Sigmoid colon (tissue), 7 donors: ENCODE measurements at places on chromosomes 5 and 9. TPM values are rescaled to one million over a fixed set of nuclear protein-coding genes. Genes with fewer than 3 reads are reported as not detected.

Gene PAX5
- not detected for total RNA-seq

Gene LCN1
- not detected for total RNA-seq

Gene TIMD4
- not detected for total RNA-seq

DNA sequence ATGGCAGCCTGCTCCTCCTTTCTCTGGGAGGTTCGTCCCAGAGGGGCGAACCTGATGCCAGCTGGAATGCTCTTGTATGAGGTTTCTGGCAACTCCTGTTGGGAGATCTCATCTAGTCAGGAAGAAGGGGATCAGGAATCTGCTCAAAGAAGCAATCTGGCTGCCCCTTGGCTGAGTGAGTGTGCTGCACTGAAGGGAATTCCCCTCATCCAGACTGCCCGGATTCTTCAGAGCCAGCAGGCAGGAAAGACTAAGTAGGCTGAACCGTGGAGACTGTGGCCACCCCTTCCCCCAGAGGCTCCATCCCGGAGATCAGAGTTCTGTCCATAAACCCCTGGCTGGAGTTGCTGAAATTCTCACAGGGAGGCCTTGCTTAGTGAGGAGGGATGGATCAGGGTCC is 476.0 kb downstream of the CSNK1G3 start:
- no peak for DNase-seq

- no peak for DNase-seq
Observed at GRCh38 chr5:139811274-139811607, 15.6 kb downstream of the PSD2 start.

DNA sequence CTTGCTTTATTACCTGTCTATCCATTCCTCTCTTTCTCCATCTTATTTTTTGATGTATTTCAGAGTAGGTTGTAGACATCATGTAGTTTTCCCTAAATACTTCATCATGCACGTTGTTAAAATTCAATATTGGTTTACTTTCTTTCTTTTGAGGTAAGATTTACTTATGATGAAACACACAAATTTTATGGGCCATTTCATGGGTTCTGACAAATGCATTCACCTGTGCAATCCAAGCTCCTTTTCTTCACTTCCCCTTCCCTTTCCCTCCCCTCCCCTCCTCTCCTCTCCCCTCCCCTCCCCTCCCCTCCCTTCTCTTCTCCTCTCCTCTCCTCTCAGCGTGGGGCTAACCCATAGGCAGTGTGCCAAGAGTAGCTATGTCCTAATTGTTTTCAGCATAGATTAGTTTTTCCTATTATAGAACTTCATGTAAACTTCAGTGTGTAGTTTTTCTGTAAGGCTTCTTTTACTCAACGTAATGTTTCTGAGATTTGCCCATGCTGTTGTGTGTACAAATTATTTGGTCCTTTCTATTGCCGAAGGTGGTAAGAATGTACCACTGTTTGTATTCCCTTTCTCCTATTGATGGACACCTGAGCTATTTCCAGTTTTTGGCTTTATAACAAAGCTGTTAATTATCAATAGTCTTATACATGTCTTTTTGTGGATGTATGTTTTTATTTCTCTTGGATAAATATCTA is 92.9 kb upstream of the CLINT1 start:
- no peak for DNase-seq

DNA sequence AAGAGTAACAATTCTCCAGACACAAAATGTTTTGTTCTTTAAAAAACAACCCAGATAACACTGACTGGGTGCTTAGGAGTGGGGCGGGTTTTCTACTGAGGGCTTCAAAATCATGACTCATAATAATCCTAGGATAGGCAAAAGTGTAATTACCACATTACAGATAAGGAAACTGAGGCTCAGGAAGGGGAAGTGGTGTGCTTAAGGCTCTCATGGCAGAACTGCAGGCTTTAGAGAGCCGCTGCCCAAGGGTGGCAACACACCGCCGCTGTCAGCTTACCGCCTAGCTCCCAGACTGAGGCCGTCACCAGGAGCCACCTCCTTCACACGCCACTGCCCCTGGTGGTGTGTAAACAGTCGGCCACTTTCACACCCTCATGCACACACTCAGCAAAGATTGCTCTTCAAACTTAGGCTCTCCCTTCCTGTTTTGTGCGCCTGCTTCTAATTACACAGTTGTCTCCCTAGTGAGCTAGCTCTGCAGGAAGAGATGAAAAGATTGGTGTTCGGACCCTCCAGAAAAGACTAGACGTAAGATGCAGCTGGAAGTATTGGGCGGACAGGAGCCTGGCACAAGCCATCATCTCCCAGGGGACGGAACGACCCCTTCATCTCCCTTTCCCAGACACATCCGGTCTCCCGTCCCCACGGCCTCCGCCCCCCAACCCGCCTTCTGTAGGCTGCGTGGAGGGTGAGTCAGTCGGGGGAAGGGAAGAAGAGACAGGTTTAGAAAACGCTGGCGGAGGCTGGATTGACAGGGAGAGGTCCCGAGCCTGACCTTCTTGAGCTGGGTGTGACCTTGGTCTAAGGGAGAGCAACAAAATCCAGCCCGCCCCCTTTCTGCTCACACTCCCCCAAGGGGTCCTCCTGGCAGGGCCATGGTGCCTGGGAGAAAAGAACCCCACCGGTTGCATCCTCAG is 162.7 kb downstream of the SYK start:
- DNase-seq: no peak

Gene TOR1A
- 51.2 TPM for total RNA-seq

GRCh38 chr9:126342621-126343031 is 16.0 kb downstream of the MVB12B start:
- no peak for DNase-seq

DNA sequence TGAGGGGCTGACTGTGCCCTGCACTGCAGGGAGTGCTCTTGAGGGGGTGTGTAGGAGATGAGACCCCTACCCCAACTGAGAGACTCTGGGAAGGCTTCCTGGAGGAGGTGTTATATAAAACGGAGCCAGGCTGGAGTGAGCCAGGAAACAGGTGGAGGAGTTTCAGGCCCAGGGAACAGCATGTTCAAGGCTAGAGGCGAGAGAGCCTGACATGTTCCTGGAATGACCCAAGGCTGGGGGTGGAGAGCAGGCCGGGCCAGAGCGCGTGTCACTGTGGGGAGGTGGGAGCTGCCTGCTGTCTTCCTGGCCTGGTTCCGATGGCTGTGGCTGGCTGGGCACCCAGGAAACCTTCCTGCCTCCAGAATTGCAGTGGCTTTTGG is 48.7 kb downstream of the RXRA start:
- peak; percentile 94 for DNase-seq

Gene LRRC19
- total RNA-seq: 0.83 TPM

Gene PTPRD
- total RNA-seq: 7.1 TPM

DNA sequence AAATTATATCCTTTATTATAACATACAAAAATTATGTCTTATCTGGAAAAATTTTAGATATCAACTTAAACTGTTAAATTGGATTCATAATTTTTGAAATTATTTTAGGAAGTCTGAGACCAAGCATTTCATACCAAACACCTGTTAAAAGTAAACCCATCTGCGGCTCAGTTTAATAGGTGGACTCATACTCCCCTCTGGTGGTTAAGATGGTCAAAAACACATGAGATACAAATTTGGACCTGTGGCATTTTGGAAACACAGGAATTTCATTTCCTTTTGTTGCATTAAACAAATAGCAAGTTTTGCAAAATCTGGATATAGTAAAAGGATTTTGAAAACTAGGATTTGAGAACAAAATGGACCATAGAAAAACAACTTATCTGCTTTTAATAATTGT is 53.7 kb downstream of the RGMB start:
- no peak for DNase-seq

Gene ZNF169
- total RNA-seq: 21.3 TPM

DNA sequence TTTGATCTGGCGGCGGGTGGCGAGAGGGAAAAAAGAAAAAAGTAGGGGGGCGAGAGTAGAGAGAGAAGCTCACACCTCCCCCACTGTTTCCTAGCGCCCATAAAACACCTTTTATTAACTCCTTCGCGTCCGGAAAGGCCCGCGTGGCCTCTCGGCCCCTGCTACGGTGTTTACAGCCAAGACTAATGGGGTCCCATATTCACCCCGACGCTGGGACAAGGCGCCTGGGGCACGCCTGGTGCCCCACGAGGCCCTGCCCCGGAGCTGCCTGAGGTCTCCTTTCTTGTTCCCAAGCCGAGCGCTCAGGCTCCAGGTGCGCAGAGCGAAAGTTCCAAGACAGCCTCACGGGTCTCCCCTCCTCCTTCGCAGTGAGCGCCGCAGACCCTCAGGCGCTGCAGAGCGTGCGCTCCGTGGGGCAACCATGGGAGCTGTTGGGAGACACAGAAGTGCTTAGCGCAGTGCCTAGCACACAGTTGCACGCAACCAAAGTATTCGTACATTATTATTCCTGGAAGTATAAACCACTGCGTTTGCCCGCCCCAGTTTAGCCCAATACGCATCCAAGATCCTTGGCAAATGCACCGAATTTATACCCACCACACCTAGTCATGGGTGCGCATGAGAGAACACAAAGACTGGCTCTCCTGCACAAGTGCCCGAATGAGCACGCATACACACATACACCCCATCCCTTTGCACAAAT is 4.3 kb downstream of the HAND1 start:
- no peak for DNase-seq

DNA sequence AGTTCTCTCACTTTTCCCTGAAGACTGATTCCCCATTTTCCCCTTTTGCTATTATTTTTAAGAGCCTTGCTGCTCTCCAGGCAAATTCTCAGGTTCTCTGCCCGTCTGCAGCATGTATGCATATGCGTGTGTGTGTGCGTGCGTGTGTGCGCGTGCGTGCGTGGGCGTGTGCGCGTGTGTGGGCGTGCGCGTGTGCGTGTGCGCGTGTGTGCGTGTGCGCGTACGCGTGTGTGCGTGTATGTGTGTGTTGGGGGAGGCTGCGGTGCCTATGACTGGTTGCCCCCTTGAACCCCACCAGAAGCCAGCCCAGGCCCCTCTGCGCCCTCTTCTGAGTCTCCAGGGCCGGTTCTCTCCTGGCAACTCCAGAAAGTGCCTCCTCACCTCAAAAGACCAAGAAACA is 987 bp upstream of the FOXI1 start:
- no peak for DNase-seq

DNA sequence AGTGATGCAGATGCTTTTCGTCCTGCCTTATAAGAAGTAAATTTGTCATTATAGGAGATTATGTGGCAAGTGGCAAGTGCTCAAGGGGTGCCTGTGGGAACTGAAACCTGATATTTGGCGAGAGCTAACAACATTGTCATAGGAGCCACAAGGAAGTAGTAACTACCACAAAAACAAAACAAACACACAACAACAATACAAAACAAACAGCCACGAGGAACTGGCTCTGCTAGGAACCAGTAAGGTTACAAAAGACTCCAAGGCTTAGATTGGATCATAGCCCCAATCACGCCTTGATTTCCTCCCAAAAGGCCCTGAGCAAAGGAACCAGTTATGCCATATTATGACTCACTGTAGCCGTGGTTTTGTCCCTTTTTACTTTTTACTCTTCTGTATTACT is 1045.2 kb downstream of the CDH12 start:
- DNase-seq: no peak

DNA sequence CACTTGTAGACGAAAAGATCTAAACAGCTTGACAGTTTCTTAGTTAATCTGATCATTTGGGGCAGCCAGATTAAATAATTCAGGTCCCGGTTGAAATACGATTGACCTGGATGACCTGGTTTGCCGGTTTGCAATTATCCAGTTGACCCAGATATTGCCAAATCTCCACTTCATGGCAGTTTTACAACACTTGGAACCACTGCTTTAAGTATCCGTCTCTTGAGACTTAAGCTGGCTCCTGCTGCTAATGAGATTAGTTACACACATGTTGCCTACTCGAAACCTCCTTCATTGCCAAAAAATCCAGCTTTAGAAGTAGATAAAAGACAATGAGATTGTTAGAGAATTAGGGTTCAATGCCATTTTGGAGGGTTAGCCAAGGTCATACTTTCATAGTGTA is 136.2 kb upstream of the HAPLN1 start:
- DNase-seq: no peak

GRCh38 chr5:179700401-179700918 is 1.7 kb downstream of the CANX start:
- no peak for DNase-seq

DNA sequence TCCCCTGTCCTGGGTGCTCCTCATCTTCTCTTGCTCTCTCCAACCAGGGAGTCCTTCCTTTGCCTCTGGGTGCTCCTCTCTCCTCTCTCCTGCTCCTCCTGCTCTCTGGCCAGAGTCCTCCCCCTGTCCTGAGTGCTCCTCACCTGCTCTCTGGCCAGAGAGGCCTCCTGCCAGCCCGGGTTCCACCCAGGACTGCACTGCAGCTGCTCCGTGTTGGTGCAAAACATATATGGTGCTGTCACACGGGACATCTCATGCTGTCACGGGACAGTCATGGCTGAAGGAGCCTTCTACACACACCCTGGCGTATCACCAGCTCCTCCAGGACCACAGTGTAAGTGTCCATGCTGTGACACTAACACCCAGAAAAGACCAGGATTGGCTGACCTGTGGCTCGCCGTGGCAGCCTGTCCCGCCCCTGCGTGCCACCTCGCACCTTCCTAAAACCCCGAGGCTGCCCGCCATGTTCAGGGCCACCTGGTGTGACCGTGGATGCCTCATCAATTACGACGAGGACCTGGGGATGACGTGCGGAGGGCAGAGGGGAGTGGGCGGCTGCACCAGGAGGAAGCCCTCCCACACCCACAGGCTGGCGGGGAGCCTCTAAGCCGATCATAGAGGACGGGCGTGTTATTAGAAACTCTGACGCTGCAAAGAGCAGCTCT is 27.9 kb upstream of the SLC6A3 start:
- DNase-seq: peak; percentile 56

Gene SNAPC3
- 35.7 TPM for total RNA-seq

Gene CARD9
- 1.5 TPM for total RNA-seq

DNA sequence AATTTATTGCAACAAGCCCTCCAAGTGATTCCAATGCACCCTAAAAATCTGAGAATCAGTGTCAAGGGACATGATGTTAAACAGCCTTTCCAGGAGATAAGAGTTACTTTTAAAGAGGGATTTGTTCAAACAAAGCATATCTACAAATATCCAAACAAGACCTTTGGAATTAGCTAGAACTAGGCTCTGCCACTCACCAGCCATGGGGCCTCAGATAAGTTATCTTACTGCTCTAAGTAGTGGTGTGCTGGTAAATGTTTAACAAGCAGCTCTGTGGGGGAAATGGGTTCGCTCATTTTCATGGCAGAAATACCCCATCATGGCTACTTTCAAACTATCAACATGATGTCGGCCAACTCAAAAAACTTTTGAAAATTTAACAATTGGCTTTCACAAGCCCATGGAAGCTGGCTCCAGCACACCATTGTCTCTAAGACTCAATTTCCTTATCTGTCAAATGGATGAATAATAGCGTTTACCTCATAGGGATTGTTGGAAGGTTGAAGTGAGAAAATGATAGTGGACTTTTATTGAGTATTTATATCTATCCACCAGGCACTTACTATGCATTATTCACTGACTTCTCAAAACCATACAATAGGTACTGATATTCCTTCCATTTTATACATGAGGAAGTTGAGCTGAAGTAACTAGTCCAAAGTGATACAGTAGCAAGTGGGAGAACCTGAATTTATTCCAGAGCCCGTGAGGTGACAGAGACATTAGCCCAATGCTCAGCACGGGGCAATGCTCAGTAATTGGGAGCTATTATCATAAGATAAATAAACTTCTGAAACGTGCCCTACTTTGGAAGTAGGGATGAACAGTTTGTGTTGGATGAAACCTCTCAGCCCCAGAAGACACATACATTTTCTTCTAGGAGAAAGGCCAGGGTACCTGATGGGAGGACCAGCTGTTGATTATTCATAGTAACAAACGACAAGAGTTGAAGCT is 43.2 kb downstream of the SH3RF2 start:
- DNase-seq: no peak

Gene DRD1
- not detected for total RNA-seq

GRCh38 chr5:54226215-54226614 is 84.2 kb downstream of the ARL15 start:
- no peak for DNase-seq

Gene ADAMTS12
- total RNA-seq: 5.4 TPM

Gene STPG3
- total RNA-seq: not detected

Gene BASP1
- 11.1 TPM for total RNA-seq
